Osteocyte (in vitro differentiated cells): ENCODE measurements at places on chromosomes 5 and 9. TPM values are rescaled to one million over a fixed set of nuclear protein-coding genes. Genes with fewer than 3 reads are reported as not detected.

Gene BTNL8
- not detected in 2 replicates for total RNA-seq

Gene DDX4
- not detected in 2 replicates for total RNA-seq

DNA sequence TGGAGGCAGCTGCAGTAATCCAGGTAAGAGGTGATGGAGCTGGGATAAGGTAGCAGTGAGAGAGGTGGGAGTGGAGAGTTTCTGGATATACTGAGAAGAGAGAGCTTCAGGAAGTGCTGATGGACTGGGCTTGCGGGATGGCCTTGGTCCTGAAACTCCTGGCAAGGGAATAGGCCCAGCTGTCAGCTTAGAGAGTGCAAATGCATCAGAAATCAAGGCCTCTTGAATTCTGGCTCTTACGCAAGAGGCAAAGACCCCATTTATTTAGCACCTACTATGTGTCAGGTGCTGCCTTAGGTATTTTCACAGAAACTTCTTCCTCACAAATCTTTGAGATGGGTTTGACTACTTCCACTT lies 227.2 kb upstream of the MAP3K1 start:
- H3K4me3 ChIP-seq = no peak overlapping the region
- no peaks in the 10 kb centered on the region for H3K27me3 ChIP-seq
- no peak for DNase-seq
- peaks cover 11% of the 10 kb centered on the region for H3K4me1 ChIP-seq
- H3K36me3 ChIP-seq = no peaks in the 10 kb centered on the region

Gene SPTLC1
- 90.7 and 93.9 TPM in 2 replicates for total RNA-seq

GRCh38 chr5:6729386-6730310 lies 16.4 kb downstream of the TENT4A start:
- peaks cover 69% of the 10 kb centered on the region for H3K4me1 ChIP-seq
- H3K27ac ChIP-seq = peak overlapping the region; percentile 23
- no peak overlapping the region for H3K4me3 ChIP-seq
- no peak for DNase-seq

- H3K36me3 ChIP-seq = no peaks in the 10 kb centered on the region
- peaks cover 2% of the 10 kb centered on the region for H3K27me3 ChIP-seq
- H3K4me1 ChIP-seq = peaks cover 14% of the 10 kb centered on the region
- no peak overlapping the region for H3K27ac ChIP-seq
- DNase-seq = no peak
- H3K4me3 ChIP-seq = no peak overlapping the region
Observed at GRCh38 chr5:97044052-97044451, 98.4 kb downstream of the LIX1 start.

GRCh38 chr9:132169672-132170392 lies 8.0 kb downstream of the NTNG2 start:
- H3K27me3 ChIP-seq = peaks cover 45% of the 10 kb centered on the region
- no peak overlapping the region for H3K27ac ChIP-seq
- DNase-seq = no peak
- peaks cover under 1% of the 10 kb centered on the region for H3K4me1 ChIP-seq

GRCh38 chr9:81849631-81850259 lies 78.5 kb upstream of the SPATA31D4 start:
- H3K27me3 ChIP-seq = no peaks in the 10 kb centered on the region
- peaks cover 7% of the 10 kb centered on the region for H3K4me1 ChIP-seq
- DNase-seq = no peak
- H3K27ac ChIP-seq = no peak overlapping the region
- H3K4me3 ChIP-seq = no peak overlapping the region
- H3K36me3 ChIP-seq = no peaks in the 10 kb centered on the region

DNA sequence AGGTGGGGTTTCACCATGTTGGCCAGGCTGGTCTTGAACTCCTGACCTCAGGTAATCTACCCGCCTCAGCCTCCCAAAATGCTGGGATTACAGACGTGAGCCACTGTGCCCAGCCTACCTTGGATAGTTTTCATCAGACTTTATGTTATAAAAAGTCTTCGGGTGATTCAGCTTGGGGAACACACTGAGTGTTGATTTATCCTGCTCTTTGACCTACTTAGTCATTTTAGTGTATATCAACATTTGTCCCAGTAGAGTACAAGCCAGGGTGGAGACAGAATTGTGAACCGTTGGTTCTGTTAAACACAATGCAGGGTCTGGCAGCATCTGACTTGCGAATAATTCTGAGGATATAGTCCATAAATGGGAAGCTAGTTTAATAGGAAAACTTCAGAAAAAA lies 39.7 kb downstream of the NFX1 start:
- no peaks in the 10 kb centered on the region for H3K27me3 ChIP-seq
- peaks cover 41% of the 10 kb centered on the region for H3K4me1 ChIP-seq
- H3K27ac ChIP-seq = peak overlapping the region; percentile 74
- H3K4me3 ChIP-seq = no peak overlapping the region
- DNase-seq = no peak
- H3K36me3 ChIP-seq = peaks cover 57% of the 10 kb centered on the region

DNA sequence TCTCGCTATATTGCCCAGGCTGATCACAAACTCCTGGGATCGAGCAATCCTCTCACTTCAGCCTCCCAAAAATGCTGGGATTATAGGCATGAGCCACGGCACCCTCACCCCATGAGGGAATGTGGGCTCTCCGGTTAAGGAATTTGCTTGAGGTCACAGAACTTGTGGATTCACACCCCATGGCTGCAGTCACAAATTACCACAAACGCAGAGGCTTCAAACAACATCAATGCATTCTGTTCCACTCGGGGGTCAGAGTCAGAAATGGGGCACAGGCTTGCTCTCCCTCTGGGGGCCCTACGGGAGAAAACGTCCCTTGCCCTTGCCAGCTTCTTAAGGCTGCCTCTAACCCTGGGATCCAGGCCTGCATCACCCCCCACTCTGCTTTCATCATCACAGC lies 12.2 kb upstream of the SPINK4 start:
- no peak overlapping the region for H3K4me3 ChIP-seq
- peaks cover 9% of the 10 kb centered on the region for H3K4me1 ChIP-seq
- no peak for DNase-seq
- no peak overlapping the region for H3K27ac ChIP-seq

DNA sequence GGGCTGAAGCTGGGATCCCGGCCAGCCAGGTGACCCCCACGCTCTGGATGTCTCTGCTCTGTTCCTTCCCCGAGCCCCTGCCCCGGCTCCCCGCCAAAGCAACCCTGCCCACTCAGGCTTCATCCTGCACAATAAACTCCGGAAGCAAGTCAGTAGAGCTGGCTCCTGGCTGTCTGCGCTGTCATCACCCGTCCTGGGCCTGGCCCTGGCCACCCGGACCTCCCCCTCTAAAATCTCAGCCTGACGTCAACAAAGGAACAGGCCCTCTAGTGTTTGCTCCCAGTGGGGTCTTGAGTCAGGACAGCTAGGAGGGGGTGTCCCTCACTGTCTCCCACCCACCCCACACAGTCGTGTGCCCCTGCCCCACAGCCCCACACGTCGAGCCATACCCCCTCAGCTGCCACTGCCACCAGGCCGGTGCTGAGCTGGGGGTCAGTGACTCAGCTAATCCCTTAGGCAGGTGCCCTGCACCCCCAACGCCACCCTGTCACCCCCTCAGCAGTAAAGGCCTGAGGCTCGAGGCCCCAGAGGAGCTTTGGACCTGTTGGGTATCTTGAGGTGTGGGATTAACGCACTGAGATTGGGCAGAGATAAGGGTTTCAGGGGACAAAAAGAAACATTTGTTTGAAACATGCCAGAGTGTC lies 1.1 kb upstream of the LCNL1 start:
- H3K4me3 ChIP-seq = no peak overlapping the region
- no peaks in the 10 kb centered on the region for H3K4me1 ChIP-seq
- H3K27me3 ChIP-seq = no peaks in the 10 kb centered on the region
- H3K36me3 ChIP-seq = no peaks in the 10 kb centered on the region

- no peak overlapping the region for H3K27ac ChIP-seq
- H3K4me3 ChIP-seq = no peak overlapping the region
- no peaks in the 10 kb centered on the region for H3K36me3 ChIP-seq
- no peaks in the 10 kb centered on the region for H3K4me1 ChIP-seq
- peak; percentile 59 for DNase-seq
Observed at GRCh38 chr5:178432421-178433272, 157.5 kb downstream of the COL23A1 start.

Gene ROPN1L
- not detected in 2 replicates for total RNA-seq

Gene PNPLA7
- 7.1 and 7.2 TPM in 2 replicates for total RNA-seq

Gene CBY3
- total RNA-seq = not detected in 2 replicates

- no peak for DNase-seq
- H3K4me3 ChIP-seq = no peak overlapping the region
- no peaks in the 10 kb centered on the region for H3K36me3 ChIP-seq
- H3K27me3 ChIP-seq = peaks cover 56% of the 10 kb centered on the region
- no peaks in the 10 kb centered on the region for H3K4me1 ChIP-seq
- H3K27ac ChIP-seq = no peak overlapping the region
Observed at GRCh38 chr9:132087438-132088030, 7.9 kb upstream of the MED27 start.

DNA sequence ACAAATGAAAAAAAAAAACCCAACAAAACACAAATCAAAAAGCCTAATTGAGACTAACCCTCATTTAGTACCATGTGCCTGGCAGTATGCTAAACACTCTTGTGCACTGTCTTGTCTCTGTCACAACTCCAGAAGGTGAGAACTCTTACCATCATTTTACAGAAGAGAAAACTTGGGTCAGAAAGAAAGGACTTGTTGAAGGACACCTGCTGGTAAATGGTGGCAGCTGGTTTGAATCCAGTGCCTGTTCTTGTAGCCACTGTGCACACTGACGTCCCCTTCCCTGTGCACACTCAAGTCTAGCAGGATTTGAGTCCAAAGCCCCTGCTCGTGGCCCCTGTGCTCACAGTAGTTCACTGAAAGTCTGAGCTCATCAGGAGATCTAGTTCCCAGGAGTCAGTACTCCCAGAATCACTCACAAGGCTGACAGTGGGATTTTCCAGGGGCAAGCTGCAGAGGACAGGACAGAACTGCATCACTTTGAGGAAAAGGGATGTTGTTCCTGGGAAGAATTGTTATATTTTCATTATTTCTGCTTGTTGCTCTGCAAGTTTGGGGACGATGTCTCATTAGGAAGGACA lies 43.0 kb upstream of the HSD17B4 start:
- no peaks in the 10 kb centered on the region for H3K36me3 ChIP-seq
- H3K4me3 ChIP-seq = no peak overlapping the region
- H3K27me3 ChIP-seq = no peaks in the 10 kb centered on the region

GRCh38 chr5:102918986-102919610 lies 164.0 kb downstream of the PAM start:
- no peak overlapping the region for H3K4me3 ChIP-seq
- no peaks in the 10 kb centered on the region for H3K27me3 ChIP-seq
- no peak for DNase-seq
- peaks cover 14% of the 10 kb centered on the region for H3K4me1 ChIP-seq

GRCh38 chr5:177303121-177303924 lies at the start of the genes PRELID1 and RAB24:
Gene PRELID1 (plus strand): TSS chr5:177303799. CDS start chr5:177303986, 187 bp downstream.
Gene RAB24 (minus strand): TSS chr5:177303719. CDS start chr5:177303288, 431 bp downstream.
- H3K27me3 ChIP-seq = no peaks in the 10 kb centered on the region
- peaks cover 50% of the 10 kb centered on the region for H3K4me1 ChIP-seq
- peaks cover 10% of the 10 kb centered on the region for H3K36me3 ChIP-seq
- peak within 1 kb of the TSS; percentile 93 for H3K4me3 ChIP-seq
- peak within 1 kb of the TSS; percentile 95 for H3K27ac ChIP-seq
- DNase-seq = peak; percentile 95

DNA sequence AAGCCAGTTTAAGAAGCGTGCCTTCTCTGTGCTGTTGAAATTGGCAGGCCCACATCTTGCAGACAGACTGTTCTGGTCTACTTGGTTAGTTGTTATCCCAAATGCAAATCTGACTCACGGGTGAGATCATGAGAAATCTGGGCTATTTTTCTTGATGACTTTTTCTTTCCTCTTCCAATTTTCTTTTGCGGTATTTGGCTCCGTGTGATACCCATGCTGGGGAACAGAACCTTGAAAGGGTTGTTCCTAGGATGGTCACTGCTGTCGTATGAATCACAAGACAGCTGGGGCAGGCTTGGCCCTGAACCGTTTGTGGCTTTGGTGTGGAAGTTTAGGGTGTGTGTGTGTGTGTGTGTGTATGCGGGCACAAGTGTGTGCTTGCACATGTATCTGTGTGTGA lies 24.6 kb downstream of the PDZD2 start:
- H3K36me3 ChIP-seq = no peaks in the 10 kb centered on the region
- peaks cover 41% of the 10 kb centered on the region for H3K27me3 ChIP-seq
- no peak overlapping the region for H3K27ac ChIP-seq
- DNase-seq = no peak
- H3K4me3 ChIP-seq = no peak overlapping the region

DNA sequence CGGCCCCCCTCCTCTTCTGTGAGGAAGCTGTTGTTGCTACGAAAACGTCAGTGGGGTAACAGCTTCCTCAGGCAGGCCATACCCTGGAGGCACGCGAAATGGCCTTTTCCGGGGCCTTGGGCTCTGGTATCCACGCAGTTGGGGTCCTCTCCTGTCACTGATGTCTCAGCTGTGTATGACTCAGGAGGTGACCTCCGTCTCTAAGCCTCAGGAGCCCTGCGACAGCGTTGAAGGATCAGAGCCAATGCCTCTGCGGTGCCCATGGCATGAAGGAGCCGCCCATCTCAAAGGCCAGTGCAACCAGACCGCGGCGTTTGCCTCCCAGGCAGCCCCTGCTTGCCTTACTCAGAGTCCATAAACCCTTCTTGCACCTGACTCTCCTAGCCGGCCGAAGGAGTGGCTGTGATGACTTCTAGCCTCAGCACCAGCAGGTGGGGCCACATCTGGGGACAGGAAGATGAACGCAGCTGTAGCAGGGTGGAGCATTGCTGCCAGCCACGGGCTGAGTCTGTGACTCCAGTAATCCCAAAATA lies 1.0 kb upstream of the MXD3 start:
- no peak for DNase-seq
- H3K4me1 ChIP-seq = peaks cover 26% of the 10 kb centered on the region
- peak overlapping the region; percentile 3 for H3K27ac ChIP-seq
- peaks cover 2% of the 10 kb centered on the region for H3K36me3 ChIP-seq

Gene RABL6
- total RNA-seq = 82.2 and 84.7 TPM in 2 replicates

Gene LHFPL2
- 110 and 113 TPM in 2 replicates for total RNA-seq

DNA sequence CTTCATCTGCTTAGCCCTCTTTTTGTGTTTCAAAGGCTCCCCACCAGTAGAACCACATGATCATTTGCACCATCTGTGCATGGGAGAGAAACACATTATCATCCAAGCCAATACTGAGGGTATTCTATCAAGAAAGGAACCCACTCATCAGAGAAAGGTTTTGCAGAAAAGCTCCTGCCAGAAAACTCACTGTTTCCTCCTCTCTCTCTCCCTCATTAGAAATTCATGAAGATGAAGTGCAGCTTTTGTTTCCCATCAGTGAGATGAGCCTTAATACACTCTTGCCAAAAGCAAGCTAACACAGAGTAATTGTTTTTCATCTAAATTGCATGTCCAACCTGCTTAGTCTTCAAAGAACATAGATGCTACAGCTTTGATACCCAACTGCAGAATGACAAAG lies 142.4 kb upstream of the GRAMD2B start:
- no peaks in the 10 kb centered on the region for H3K36me3 ChIP-seq
- no peaks in the 10 kb centered on the region for H3K4me1 ChIP-seq
- peaks cover 20% of the 10 kb centered on the region for H3K27me3 ChIP-seq
- H3K4me3 ChIP-seq = no peak overlapping the region
- no peak for DNase-seq
